Neural progenitor cell (in vitro differentiated cells): ENCODE measurements at places on chromosomes 1 and 21. TPM values are rescaled to one million over a fixed set of nuclear protein-coding genes. Genes with fewer than 3 reads are reported as not detected.

- no peak for DNase-seq
Observed at GRCh38 chr21:42703136-42703908, 49.9 kb downstream of the PDE9A start.

- no peak for DNase-seq
Observed at GRCh38 chr1:100785470-100786052, 66.0 kb downstream of the VCAM1 start.

DNA sequence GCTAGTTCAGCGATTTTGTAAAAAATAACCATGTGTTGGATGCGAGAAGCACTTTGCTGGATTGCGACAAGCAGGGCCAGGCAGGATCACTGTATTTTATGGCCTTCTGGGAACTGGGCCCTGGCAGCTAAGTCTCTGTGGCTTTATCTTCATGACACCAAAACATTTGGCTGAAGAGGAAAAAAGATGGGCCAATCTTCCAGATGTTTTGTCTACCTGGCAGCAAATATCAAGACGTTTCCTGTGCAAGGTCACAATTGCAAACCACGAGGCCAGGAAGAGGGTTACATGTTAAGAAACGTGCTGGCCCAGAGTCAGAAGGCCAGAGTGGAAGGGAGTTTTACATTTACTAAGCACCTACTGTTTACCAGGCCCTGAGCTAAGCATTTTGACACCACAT is 22.1 kb downstream of the GRIK3 start:
- DNase-seq, result no peak

- DNase-seq, result peak; percentile 51
Observed at GRCh38 chr1:26887125-26887524, 3.0 kb downstream of the GPN2 start.

- peak; percentile 25 for DNase-seq
Observed at GRCh38 chr1:2165646-2166045, 28.9 kb downstream of the FAAP20 start.

DNA sequence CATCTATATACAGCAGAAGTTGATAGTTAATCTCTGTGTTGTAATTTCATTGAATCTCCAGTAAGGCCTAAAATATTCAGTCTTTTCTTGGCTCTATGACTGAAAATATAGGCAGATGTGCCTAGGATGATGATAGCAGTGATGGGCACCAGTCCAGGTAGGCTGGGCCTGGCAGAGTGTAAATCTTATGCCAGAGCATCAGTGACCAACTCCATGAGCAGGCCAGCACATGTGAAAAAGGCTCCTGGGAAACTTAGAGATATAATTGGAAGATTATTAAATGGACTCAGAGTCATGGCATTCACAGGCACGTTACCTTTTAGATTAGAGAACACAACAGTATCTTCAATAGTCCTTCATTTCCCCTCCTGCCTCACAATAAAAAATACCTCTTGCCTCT is 20.7 kb upstream of the CYYR1 start:
- DNase-seq, result no peak

- no peak for DNase-seq
Observed at GRCh38 chr1:67791686-67792085, 41.6 kb downstream of the GNG12 start.

GRCh38 chr1:200134116-200134515 is 106.6 kb downstream of the NR5A2 start:
- no peak for DNase-seq

DNA sequence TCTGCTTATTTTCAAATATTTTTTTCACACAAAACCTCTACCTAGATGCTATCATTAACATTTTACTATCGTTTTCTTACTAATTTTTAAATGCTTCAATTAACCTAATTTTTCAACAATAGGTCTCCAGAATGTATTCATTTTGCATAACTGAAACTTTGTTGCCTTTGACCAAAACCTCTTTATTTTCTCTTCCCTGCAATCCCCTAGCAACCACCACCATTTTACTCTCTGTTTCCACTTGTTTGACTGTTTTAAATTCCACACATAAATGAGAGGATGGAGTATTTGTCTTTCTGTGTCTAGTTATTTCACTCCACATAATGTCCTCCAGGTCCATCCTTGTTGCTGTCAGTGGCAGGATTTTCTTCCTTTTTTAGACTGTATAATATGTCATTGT is 9.5 kb upstream of the F13B start:
- no peak for DNase-seq

GRCh38 chr1:196607981-196608380 is 259 bp downstream of the KCNT2 start:
- peak; percentile 26 for DNase-seq

DNA sequence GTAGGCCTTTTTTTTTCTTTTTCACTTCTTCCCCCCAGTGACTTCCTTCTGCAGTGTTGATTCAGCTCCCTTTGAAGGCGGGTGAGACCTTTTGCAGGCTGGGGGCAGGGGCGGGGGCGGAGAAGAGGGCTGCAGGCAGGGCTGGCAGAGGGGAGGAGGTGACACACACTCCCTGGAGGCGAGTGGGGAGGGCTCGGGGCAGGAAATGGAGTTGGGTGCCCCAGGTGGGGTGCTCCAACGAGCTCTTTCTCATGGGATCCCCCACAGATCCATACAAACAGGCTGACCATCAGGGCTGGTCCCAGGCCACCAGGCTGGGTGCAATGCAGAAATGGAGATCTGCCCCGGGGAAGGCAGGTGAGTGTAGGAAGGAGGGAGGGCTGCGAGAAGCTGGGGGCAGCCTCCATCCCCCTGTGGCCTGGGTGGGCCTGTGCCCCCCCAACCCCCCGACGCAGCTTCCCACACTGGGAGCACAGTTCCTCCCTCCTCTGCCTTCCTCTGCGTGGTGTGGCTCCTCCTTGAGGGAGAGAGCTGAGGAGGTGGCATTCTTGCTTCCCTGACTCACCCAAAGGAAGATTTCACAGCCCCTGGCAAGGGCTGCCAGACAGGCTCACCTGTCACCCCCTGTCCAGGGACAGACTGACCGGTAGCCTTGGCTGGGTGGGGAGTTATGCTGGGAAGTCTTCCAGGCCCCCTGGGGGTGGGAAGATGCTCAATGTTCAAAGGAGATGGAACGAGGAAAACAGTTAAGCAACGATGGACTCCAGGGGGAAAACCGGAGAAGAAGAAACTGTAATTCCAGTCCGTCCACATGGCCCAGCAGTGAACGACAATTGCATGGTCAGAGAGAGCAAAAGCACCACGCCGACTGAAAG is 7.1 kb upstream of the ITGB2 start:
- no peak for DNase-seq

GRCh38 chr1:46508757-46509156 is 19.1 kb downstream of the DMBX1 start:
- DNase-seq, result no peak

- no peak for DNase-seq
Observed at GRCh38 chr1:236018885-236019453, 45.9 kb downstream of the NID1 start.

DNA sequence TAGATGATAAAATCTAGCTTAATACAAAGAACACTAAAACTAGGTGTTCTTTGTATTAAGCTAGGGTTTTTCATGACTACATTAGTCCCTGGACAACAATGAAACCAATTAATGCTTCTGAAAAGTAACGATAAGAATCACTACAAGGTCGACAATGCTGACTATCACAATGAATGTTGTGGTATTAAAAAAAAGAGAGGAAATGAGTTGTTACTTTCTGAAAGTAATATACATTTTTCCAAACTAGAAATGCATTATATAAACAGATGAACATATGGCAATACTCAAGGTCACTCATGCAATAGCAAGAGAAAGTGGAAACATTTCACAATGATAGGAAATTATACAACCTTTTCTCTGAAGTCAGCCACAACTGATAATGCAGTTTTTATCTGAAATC is 19.0 kb downstream of the DPH5 start:
- DNase-seq, result no peak

DNA sequence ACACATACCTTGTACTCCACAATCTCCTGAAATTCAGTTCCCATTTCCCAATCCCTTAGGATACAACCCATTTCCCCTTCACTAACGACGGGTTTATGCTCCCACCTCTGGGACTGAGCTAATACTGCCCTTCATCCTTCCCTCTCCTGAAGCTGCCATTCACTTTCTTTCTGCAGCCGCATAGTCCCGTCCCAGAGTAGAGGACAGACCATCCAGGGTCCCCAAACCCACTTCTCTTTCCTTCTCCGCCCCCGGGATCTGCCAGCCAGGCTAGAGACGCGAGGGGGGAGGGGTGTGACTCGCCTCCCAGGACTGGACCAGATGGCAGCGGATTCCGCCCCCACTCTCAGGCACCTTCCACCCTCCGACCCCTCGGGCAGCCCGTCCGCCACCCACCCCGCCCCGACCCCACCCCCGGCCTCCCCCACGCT is 679 bp downstream of the ABL2 start:
- DNase-seq, result peak; percentile 78

DNA sequence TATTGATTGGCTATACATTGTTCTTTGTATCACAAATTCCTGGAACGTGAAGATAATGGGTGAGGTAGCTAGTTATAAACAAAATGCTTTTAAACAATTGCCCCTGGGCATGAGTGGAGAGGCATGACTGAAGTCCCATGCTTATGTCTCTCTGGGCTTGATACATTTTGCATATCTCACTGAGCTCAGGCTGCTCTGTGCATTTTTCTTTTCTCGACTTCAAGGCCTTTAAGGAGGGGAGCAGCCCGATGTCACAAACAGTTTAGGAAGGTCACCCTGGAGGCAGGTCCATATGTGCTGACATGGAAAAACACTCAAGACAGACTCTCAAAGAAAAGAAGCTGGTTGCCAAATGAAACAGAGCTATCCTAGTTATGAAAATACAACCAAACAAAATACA is 80.1 kb upstream of the PUM1 start:
- no peak for DNase-seq

- no peak for DNase-seq
Observed at GRCh38 chr1:162633081-162633762, 958 bp downstream of the DDR2 start.

GRCh38 chr1:210908257-210908656 is 225.7 kb downstream of the KCNH1 start:
- no peak for DNase-seq

- peak; percentile 57 for DNase-seq
Observed at GRCh38 chr1:35706846-35707600, 11.7 kb downstream of the C1orf216 start.

DNA sequence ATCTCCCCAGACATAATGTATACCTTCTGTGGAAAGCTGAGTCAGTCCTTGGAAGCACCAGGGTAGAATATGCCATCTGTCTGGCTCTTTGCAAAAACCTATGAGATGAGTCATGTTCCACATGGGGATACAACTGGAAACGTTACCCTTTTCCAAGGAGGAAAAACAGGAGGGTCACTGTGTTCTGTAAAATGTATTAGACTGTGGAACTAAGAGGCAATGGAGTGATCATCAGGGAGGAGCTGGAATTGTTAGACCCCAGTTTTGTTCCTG is 16.1 kb upstream of the PSMD4 start:
- DNase-seq, result no peak

DNA sequence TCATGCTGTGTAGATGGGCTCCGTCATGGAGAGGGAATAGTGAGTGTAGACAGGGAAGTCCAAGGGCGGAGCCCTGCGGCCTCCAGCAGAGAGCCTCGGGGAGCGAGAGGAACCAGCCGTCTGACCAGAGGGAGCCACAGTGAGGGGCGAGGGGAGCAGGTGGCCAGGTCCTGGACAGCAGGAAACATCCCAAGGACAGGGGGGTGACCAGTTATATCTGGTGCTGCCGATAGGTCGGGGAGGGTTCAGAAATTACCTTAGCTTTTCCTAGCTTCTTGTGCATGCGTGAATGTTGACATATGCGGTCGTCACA is 46.5 kb downstream of the TRAPPC10 start:
- no peak for DNase-seq

- DNase-seq, result no peak
Observed at GRCh38 chr1:240666568-240667198, 54.7 kb upstream of the GREM2 start.

DNA sequence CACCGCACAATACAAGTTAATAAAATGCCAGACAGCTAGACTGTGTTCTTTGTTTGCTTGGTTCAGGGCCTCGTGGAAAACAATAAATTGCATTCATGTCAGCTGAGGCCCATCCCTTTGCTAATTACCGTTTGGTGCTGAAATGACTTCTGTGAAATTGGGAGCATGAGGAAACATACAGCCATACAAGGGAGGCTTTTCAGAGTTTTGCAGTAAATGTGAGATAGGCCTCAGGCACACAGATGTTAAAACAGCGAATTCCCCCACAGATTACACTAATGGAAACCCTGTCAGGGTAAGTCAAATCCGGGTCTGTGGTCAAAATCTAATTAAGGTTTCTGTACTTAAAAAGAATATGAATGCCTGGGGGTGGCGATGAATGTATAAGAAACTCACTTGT is 173.5 kb upstream of the LMO4 start:
- no peak for DNase-seq

- peak; percentile 81 for DNase-seq
Observed at GRCh38 chr1:205325334-205325884, 3.9 kb upstream of the NUAK2 start.

DNA sequence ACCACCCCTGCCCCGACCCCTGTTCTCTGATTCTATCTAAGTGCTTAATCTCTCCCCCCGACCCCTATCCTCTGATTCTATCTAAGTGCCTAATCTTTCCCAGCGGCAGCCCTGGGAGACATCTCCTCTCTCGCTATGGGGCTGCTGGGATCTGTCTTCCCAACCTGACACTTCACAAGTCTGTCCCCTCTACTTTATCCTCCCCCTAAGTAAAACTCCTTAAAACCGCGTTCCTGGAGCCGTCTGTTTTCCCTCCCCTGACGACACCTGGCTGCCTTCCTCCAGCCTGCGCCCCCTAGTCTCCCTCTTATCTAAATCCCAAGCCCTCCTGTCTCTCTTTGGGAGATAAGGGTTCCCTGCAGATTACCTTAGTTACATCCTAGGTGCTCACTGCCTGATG is 30.5 kb downstream of the EPHB2 start:
- peak; percentile 22 for DNase-seq

DNA sequence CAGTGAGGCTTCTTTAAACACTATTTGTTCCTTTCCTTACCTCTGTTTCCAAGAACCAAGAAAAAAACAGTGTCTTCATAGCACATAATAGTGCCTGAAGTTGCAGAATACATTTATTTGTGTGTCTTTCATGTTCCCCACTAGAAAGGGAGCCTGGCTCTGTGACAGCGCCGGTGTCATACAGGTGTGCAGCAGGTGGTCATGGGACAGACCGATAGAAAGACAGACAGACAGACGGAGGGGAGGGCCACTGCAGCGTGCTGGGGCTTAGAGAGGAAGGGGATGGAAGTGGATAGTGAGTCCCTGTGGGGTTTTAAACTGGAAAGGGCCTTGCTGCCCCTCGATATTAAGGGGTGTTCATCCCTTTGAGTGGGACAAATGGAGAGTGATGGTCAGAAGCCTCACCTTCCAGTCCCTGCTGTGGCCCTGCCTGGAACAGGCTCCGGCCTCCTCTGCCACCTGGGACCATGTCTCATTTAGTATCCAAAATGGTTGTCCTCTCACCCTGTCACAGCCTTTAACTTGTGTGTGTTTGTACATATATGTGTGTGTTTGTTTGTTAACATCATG is 152.9 kb downstream of the PGBD5 start:
- no peak for DNase-seq

The OLIG2 gene
- total RNA-seq, result 0.15 TPM in 1 of 2 replicates, not detected in the other

The IGFN1 gene
- 0.15 TPM in 1 of 2 replicates, not detected in the other for total RNA-seq

The CHI3L1 gene
- total RNA-seq, result 0.95 and 1.7 TPM in 2 replicates

The ZNF648 gene
- 1.5 and 2.0 TPM in 2 replicates for total RNA-seq

The RGS8 gene
- 0.87 and 0.99 TPM in 2 replicates for total RNA-seq

The EPHA10 gene
- total RNA-seq, result 0.53 TPM in 1 of 2 replicates, not detected in the other

The B3GALT2 gene
- total RNA-seq, result not detected in 2 replicates

The TRIM46 gene
- total RNA-seq, result 3.9 and 10.2 TPM in 2 replicates

The LRRC39 gene
- 0.54 and 0.87 TPM in 2 replicates for total RNA-seq

The PPP2R5A gene
- 19.8 and 27.9 TPM in 2 replicates for total RNA-seq

The KIAA1614 gene
- total RNA-seq, result 0.56 and 3.8 TPM in 2 replicates
